Endodermal cell (in vitro differentiated cells): ENCODE measurements at places on chromosomes 5 and 9. TPM values are rescaled to one million over a fixed set of nuclear protein-coding genes. Genes with fewer than 3 reads are reported as not detected.
A peak's percentile ranks its signal among the peaks of the same experiment; 100 is the strongest.

DNA sequence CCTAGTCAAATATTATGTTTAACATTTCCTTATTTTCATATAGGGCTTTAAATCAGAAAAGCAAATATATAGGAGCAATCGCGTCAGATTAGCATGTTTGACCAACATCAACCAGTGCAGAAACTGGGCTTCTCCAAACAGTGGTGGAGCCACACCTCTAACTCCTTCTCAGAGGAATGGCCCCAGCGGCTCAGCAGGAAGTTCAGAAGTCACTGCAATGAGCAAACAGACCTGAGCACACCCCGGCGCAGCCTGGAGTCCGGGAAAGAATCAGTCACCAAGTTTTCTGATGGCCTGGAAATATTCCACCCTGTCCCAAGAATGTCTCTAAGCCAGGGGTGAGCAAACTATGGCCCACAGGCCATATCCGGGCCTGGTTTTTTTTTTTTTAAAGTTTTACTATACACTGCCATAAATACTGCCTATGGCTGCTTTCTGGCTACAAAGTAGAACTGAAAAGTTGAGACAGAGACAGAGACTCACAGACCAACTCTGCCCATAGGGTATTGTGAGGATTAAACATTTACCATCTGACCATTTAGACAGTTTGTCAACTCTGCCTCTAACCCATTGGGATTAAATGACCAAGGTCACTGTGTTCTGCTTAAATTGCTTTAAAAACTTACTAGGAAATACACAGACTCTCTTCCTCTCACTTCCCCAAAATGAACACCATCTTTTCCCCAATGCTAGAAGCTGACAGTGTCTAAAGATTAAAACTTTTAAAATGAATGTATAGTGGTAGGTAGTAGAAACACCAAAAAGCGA lies 5.4 kb downstream of the GOLM1 start:
- peaks cover 2% of the 10 kb centered on the region for H3K4me1 ChIP-seq
- H3K36me3 ChIP-seq = no peaks in the 10 kb centered on the region
- H3K27me3 ChIP-seq = peaks cover 5% of the 10 kb centered on the region
- DNase-seq = peak; percentile 58

DNA sequence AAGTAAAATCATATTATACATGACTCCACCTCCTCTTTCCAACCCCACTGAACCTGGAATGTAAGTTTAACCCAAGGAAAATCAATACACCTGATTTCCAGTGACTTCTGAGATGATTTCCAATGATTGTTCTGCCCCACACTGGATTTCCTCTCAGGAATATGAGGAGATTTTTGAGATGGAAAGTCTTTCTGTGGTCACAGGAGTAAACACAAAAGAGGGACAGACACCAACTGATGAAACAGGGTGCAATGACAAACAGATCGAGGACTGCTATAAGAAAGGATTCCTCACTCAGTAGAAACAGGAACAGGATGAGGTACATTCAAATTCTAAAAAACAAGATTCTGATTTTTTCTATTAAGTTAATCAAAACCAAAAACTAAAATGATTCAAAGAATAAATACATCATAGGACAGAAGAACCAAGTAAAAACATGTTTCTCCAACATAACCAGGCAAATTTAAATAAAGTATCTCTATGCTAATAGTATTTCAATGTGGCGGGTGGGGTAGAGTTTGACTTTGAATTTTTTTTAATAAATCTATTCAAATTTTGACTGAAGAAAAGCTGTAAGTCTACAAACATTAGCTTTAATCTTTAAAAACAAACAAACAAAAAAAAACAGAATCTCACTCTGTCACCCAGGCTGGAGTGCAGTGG lies 42.1 kb downstream of the DTWD2 start:
- peaks cover 38% of the 10 kb centered on the region for H3K36me3 ChIP-seq
- peak overlapping the region; percentile 5 for H3K4me3 ChIP-seq
- DNase-seq = no peak
- no peak overlapping the region for H3K27ac ChIP-seq

DNA sequence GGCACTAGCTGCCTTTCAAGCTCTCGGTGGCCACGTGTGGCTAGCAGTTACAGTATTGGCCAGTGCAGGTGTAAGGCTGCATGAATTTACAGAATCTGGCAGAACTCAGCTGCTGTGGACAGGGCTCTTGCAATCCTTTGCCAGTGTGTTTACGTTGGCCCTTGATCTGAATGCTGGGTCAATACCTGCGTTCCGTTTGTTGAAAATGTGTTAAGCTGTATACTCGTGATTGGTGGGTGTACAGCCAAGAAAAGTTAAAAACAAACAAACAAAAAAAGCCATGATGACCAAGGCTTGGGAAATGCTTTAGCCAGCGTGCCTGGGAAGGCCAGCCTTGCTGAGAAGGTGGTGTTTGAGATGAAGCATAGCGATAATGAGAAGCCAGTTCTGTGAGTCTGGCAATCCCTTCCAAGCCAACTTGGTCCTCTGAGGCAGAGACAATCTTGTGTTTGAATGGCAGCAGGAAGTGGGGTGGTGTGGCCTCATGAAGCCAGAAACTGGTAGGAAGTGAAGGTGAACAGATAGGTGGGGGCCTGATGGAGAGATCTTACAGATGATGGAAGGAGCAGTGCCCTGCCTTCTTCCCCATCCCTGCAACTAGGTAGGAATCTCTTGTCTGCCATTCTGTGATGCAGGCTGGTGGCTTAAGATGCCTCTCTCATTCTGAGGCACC lies 820 bp upstream of the CFAP90 start:
- peaks cover 42% of the 10 kb centered on the region for H3K27me3 ChIP-seq
- H3K27ac ChIP-seq = no peak overlapping the region
- no peaks in the 10 kb centered on the region for H3K36me3 ChIP-seq
- no peak for DNase-seq

- H3K4me1 ChIP-seq = peaks cover 9% of the 10 kb centered on the region
- no peaks in the 10 kb centered on the region for H3K36me3 ChIP-seq
- no peak overlapping the region for H3K27ac ChIP-seq
- DNase-seq = no peak
- no peaks in the 10 kb centered on the region for H3K27me3 ChIP-seq
Observed at GRCh38 chr9:113516840-113517577, 53.5 kb downstream of the RGS3 start.

GRCh38 chr9:14086495-14086894 lies 227.4 kb downstream of the NFIB start:
- no peaks in the 10 kb centered on the region for H3K4me1 ChIP-seq
- H3K36me3 ChIP-seq = no peaks in the 10 kb centered on the region

GRCh38 chr5:4418084-4418483 lies 722.0 kb upstream of the ADAMTS16 start:
- no peak for DNase-seq
- no peaks in the 10 kb centered on the region for H3K4me1 ChIP-seq
- no peaks in the 10 kb centered on the region for H3K36me3 ChIP-seq
- H3K27me3 ChIP-seq = peaks cover 5% of the 10 kb centered on the region
- no peak overlapping the region for H3K27ac ChIP-seq

DNA sequence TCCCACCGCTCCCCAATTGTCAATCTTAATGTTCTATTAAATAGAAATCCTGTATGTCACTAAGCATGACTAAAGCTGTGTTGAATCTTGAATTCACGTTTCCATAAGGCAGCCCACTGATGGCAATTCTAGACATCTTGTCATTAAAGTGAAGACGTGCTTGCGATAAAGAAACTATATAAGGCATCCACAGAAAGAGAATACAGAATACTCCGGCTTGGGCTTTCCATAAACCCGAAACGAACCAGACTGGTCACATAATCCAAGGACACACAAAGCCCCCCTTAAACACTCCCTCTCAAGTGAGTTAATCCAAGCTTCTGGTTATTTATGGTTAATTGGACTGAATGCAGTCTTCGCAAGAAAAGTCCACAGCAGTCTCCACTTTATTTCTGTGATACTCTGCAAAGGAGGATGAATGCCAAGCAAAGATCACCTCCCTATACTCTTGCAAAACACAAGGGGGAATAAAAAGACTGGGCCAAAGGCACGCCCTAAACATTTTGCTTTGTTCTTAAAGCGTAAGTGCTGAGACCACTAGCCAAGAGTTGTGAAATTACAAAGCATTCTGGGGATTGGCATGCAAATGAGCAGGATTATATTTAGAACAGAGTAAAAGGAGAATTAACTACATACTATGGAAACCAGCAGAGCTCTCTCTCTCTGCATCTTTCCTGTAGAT lies 54.7 kb downstream of the DPYSL3 start:
- peaks cover 15% of the 10 kb centered on the region for H3K27me3 ChIP-seq
- H3K4me1 ChIP-seq = peaks cover 3% of the 10 kb centered on the region
- no peak for DNase-seq
- H3K27ac ChIP-seq = peak overlapping the region; percentile 25

- no peak overlapping the region for H3K27ac ChIP-seq
- H3K27me3 ChIP-seq = no peaks in the 10 kb centered on the region
- no peak overlapping the region for H3K4me3 ChIP-seq
- H3K4me1 ChIP-seq = peaks cover 3% of the 10 kb centered on the region
Observed at GRCh38 chr9:93218671-93219420, 34.9 kb downstream of the WNK2 start.

- no peaks in the 10 kb centered on the region for H3K4me1 ChIP-seq
- H3K27ac ChIP-seq = no peak overlapping the region
- H3K4me3 ChIP-seq = no peak overlapping the region
- no peak for DNase-seq
Observed at GRCh38 chr9:127494304-127494702, 43.0 kb downstream of the LRSAM1 start.

DNA sequence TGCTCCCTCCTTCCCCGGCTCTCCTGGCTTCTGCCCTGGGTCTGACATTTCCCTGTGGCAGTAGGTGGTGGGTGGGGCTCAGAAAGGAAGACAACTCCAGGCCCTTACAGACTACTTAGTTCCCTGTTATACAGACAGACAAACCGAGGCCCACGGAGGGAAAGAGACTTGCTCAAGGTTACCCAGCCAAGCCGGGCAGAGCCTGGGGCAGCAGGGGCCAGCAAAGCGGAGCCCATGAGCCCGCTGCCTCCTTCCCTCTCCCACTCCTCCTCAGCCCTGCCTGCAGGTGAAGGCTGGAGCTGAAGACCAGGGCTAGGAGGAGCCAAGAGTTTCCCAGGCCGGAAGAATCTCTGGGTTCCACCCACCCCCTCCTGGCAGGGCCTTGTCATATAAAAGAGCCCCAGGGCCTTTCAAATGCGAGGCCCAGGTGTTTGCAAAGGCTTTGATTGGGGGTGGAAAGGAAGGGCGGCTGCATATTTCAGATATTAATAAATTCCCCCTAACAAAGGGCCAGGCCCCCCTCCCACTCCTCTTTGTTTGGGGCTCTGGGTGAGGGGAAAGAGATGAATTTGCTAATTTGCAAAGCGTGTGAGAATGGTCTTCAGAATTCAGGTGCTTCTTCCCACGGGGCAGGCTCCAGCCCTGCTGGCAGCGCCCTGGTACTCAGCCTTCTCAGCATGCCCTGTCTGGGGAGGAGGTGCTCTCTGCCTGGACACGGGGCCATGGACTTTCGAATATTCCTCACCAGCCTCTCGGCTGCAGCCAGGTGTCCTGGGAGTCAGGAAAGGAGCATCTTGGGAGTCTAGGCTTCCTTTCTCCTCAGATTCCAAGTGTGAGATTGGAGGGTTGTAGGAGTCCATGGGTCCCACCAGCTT lies 21.5 kb downstream of the SLC6A7 start:
- no peaks in the 10 kb centered on the region for H3K36me3 ChIP-seq
- no peaks in the 10 kb centered on the region for H3K27me3 ChIP-seq
- no peak overlapping the region for H3K27ac ChIP-seq
- H3K4me3 ChIP-seq = no peak overlapping the region
- H3K4me1 ChIP-seq = no peaks in the 10 kb centered on the region
- peak; percentile 88 for DNase-seq

DNA sequence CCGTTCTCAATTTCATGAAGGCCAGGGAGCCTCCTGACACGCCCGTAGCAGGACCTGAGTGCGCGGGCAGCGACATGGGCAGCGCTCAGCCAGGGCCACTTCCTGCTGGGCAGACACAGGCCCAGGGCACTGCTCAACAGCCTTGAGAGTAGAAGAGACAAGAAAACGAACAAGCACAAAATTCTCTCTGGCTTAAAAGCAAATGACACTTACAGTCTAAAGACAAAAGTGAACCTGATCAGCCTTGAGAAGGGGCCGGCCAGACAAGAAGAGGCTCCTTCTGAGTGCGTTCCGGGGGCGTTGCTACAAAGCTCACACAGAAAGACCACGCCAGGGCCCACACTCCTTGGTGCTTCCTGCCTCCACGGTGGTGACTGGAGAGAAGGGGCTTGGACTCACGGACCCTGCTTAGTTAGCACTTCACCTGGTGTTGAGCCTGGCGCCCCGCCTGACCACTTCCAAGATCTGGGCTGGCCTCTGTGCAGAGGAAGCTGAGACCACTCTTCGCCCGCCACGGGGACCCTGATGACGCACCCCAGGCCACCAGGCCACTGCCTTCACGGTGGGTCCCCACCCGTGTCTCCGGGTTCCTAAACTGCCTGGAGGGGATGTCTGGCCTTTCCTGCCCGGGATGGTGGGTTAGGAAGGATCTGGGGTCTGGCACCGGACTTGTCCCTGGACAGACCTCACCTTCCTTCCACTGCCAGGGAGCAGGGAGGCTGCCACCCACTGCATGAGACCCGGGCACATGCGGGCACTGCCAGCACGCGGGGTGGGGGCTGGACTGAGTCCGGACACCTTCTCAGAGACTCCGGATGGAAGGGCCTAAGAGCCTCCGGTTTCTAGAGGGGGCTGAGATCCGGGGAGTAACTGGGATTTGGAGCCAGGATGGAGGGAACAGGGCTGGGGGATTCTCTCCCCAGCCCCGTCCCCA lies 1.3 kb downstream of the SLC12A7 start:
- peaks cover 15% of the 10 kb centered on the region for H3K4me1 ChIP-seq
- H3K36me3 ChIP-seq = peaks cover 9% of the 10 kb centered on the region
- H3K4me3 ChIP-seq = peak overlapping the region; percentile 84

DNA sequence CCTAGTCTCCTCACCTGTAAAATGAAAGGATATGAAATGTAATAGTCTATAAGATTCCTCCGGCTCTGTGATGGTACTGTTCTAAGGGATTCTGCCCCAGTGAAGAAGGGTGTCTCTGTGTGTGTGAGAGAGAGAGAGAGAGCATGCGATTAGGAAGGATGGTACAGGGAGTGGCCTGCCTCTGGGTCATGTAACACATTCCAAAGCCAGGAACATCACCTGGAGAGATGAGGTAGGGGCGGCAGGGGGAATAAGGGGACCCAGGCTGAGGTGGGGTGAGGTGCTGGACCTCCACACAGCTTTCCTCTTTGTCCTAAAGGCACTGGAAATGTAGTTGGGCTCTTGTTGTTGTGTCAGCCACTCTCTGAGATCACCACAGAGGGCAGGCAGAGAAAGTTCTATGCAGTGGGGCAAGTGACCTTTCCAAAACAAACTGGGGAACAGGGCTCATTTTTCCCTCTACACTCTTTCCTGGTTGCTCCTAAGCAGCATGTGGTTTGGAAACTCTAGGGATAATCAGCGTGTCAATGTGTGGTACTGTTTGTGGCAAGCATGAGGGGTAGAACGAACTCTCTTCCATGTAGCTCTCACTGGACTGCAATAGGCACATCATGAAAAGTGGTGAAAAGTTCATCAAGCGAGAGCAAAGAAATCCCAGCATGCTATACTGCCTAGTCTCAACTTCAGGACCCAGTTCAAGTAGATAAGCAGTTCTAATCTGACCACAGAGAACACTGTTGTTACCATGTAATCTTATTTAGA lies 65.0 kb downstream of the SEMA6A start:
- peak; percentile 63 for DNase-seq
- peaks cover 7% of the 10 kb centered on the region for H3K4me1 ChIP-seq
- H3K27me3 ChIP-seq = no peaks in the 10 kb centered on the region
- no peak overlapping the region for H3K4me3 ChIP-seq

FBN2 gene
- total RNA-seq = 90.1 and 131 TPM in 2 replicates

KIF20A gene
- 49.5 to 75.3 TPM (median 74.6 TPM) in 3 replicates for total RNA-seq

SIT1 gene
- 0.22 TPM in 1 of 2 replicates, not detected in the other for total RNA-seq

ZDHHC21 gene
- total RNA-seq = 13.7 and 17.1 TPM in 2 replicates

MCC gene
- total RNA-seq = 128 and 164 TPM in 2 replicates

SPINK4 gene
- 1.2 to 1.8 TPM (median 1.4 TPM) in 3 replicates for total RNA-seq

MARCOL gene
- not detected in 3 replicates for total RNA-seq

CCNJL gene
- 13.8 and 14.1 TPM in 2 replicates for total RNA-seq

SPAAR gene
- 0.16 TPM in 1 of 2 replicates, not detected in the other for total RNA-seq

PLPP7 gene
- 2.8 and 4.1 TPM in 2 replicates for total RNA-seq

CCNO gene
- 9.1 and 9.7 TPM in 2 replicates for total RNA-seq

TAF1L gene
- not detected in 3 replicates for total RNA-seq
